ENCODE measurements at places on chromosomes 3 and 15.
A peak's percentile ranks its signal among the peaks of the same experiment; 100 is the strongest.

DNA sequence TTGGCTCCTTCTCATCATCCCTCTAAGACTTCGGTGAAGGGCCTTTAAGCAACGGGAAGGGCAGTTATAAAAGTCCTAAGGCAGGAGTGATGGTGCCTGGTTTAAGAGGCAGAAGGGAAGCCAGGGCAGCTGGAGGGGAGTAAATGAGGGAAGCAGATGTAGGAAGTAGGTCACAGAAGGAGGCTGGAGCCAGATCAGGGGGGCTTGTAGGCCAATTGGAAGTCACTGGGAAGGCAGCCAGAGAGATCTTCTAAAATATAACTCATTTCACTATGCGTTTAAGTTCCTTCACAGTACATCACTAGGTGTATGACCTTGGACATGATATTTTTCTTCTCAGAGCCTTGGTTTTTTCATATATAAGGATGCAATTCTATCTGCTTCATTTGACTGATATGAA, 94.7 kb downstream of the MYH15 start:
- no peak for DNase-seq

DNA sequence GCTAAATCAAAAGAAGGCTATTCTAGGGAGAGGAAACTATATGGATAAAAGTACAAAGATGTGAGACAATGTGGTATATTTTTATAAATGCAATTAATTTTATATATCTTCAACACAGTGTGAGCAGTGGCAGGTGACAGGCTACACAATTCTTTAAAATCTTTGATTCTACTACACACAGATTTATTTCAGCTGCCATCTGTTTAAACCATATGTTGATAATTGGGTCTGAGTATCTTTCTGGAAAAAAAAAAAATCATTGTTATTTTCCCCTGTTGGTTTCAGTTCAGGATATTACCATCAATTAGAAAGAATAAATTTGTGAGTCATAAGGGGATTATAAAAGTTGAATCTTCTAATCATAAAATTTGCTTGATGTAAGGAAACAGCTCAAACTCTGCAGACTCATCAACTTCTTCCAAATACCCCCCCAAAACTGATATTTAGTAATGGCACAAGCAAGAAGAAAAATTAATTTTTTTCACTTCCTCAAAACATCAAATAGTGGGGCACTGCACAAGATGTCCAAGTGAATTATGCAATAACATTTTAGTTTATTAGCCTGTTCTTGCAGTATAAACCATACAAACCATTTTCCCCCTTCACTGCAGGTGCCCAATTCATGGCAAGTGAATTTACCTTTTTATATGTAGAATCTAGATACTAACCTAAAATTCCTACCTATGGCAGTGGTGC, 12.0 kb downstream of the PIERCE2 start:
- no peak for DNase-seq

DNA sequence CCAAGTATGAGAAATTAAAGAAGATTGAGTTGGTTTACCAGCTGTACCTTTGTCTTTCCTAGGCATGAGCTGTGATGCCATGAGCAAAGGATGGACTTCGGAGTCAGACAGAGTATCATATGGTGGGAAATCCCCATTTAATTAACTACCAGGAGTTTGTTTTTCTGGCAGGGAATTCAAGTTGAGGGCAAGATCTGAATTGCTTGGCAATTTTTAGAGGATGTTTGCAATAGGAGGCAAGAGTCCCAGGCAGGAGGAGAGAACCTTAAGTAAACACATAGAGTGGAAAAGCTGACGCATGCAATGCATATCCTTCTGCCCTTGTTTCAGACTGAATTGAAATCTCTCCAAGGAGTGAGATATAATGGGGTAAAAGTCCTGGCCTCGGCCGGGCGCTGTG, 569.7 kb upstream of the MDFIC2 start:
- peak; percentile 28 for DNase-seq

- no peak for DNase-seq
Measured at GRCh38 chr15:70014860-70015490, 82.7 kb downstream of the TLE3 start.

DNA sequence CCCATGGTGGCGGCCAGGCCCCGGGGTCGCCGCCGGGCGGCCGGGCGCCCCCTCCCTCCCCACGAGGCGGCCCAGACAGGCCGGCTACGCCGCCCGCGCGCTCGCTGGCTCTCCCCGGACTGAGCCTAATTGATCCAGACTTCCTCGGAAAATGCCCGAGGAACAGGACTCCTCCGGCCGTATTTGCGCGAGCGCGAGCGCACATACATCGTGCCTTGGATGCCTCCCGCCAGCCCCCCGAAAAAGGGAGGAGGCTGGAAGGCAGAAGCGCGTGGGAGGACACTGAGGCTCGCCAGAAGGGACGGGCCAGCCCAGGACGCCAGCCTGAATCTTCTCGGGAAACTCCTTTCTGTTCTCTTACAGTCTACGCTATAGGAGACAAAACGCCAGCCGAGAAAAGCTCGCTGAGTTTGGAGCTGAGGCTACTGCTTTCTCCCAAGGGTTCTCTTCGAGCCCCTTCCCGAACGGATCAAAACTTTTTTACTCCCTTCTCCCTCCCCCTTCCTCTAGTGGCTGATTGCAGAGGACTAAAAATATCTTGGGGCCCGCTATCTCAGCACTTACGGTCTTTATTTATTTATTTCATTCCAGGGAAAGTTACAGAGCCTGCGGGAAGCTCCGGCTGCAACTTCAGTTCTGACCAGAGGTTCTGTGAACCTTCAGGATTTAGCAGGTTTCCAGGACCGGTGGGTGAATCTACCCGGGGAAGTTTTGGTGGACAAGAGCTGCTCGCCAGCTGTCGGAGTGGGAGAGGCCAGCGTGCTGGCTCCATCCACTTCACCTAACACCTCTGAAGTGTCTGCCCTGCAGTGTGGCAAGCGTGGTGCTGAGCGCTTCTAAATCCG, at the start of gene PDZRN3:
Gene PDZRN3 (minus strand): TSS at position 121 of the 845 bp plus-strand sequence.
- peak; percentile 84 for DNase-seq

DNA sequence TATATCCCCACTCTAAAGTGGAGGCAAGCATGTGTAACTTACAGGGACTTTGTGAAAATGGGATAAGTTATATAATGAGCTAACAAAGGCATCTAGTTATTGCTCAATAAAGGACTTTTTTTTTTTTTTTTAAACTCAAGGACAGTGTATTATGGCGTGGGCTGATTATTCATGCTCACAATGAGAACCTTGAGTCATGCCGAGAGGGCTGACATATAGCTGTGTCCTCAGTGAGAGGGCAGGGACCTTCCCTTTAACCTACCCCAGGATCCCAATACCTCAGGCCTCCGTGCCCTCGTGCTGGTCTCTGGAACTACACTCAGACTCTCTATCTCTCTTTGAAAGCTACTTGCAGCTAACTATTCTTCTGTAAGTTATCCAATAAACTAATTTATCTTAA, 319.9 kb upstream of the ICE2 start:
- DNase-seq = peak; percentile 54

DNA sequence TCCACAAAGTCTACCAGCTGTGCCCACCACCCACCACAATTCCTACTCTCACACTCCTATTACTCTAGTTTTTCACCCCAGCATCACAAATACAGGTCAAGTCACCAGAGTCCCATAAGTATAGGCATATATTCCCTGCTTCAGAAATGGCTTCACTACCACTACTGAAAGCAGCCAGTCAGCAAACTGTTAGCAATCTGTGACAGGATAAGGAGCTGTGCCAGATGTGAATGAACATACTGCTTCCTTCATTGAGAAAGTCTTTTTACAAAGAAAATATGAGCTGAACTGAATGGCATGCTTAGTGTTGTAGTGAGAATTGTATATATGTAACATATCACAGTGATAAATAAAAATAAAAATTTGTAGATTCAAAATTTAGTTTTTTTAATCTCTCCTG, 76.8 kb downstream of the C3orf85 start:
- DNase-seq = no peak

DNA sequence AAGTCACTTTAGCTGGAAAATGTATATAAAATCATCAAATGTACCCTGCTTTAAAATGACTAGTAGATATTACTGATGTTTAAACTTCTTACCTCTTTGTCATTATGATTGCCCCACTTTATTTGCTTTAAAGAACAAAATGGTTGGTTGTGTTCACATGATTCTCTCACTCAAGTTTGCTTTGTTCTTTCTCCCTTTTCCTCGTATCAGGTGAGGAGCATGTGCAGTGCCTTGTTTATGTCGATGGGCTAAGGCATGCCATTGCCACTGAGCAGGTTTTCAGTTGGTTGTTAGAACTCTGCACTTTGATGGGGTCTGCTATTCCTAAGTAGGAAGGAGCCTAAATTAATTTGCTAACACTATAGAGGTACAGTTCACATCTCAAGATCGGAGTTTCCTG, 5.3 kb downstream of the MAP2K5 start:
- DNase-seq = no peak

GRCh38 chr3:174862101-174862500, 3.0 kb downstream of the NAALADL2 start:
- DNase-seq = no peak

- DNase-seq = peak; percentile 63
Measured at GRCh38 chr15:48415036-48415886, 84.0 kb downstream of the DUT start.

DNA sequence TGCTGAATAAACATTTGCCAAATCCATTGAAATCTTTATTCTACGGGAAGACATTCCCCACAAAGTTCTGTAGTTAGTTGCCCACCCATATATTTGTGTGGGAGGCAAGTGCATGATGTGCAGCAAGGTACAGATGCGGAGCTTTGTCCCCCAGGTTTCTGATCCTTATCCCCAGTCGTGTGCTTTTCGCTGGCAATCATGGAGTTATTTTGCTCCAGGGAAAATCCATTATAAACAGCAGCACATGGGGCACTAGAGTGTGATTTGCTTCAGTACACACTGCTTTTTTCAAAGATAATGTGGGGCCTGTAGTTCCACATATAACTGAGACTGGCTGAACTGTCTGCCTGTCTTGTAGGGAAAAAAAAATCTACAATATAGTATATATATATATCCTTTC, 132.1 kb downstream of the FEZF2 start:
- DNase-seq = no peak

- no peak for DNase-seq
Measured at GRCh38 chr3:142894493-142894892, 5.6 kb upstream of the PCOLCE2 start.

DNA sequence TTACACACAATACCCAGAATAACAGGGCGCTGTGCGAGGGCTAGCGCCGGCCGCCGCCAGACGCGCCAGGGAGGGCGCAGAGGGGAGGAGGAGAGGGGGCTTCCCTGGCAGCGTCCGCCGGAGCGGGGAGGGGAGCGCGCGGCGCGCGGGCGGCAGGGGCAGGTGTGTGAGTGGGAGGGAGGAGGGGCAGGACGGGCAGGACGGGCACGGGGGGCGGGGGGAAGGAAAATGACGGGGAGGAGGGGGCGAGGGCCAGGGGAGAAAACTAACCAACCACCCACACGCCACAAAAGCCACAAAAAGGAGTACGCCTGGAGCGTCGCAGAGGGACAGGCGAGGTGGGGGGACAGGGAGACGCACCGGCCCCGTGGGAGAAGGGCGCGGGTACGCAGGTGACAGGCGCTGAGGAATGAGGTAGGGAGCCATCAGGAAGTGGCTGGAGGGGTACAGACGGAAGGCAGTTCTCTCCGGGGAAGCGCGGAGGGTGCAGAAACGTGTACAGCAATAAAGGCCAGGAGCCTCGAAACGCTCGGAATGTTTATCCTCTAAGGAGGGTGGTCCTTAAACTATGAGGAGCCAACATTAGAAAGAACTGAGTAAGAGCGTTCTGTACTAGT, 610 bp upstream of the SATB1 start:
- no peak for DNase-seq

DNA sequence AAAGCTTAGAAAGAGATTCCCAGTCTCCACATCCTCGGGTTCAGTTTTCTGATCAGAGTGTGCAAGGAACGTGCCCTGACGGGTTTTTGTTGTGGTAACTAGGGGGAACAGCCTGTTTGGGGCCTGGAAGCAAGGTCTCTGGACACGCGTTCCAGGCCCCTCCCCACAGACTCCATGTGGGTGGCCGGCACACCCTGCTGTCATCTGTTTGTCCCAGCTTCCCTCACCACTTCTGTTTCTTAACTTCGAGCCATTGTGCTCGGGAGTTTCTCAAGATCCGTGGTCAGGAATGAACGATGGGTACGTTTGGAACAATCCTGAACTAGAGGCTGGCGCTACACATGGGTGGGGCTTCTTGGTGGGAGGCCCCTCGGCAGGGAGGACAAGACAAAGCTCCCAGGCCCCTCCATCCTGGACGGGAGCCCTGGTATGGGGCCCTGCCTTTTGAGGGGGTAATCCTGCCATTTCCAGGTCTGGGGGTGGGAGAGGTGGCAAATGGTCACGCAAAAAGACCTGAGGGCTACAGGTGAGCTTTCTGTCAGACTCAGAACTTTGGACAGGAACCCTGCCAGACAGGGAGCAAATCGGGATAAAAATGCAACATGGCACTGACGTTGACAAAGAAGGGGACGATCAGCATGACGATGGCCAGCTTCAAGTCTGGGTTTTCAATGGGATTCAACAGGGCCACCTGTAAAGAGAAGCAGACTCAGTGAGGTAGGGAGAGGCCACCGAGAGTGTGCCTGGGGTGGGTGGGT, 8.5 kb upstream of the MUSTN1 start:
- DNase-seq = no peak

GRCh38 chr15:75225951-75226732, 24.5 kb downstream of the C15orf39 start:
- no peak for DNase-seq

DNA sequence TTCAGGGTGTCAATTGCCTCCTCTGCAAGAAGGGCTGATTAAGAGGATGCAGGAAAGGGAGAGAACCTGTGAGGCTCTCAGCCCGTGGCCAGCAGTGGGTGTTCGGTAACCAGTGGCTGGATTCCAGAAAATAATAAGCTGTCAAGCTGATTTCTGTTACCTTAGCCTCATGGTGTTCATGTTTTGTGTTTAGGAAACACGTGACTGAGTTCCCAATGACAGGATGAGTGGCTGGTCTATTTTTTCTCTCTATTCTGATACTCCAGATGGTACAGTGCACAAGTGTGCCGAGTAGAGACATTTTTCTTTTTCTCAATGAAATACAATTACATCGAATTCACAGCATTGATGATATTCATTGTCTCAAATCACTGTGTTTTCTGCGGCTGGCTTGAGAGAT, 43.6 kb downstream of the EDEM1 start:
- DNase-seq = no peak

GRCh38 chr15:29903785-29904464, 81.7 kb upstream of the TJP1 start:
- DNase-seq = no peak

- no peak for DNase-seq
Measured at GRCh38 chr3:112496366-112497067, 2.8 kb downstream of the BTLA start.

GRCh38 chr15:66865622-66866611, 163.9 kb downstream of the SMAD6 start:
- no peak for DNase-seq

DNA sequence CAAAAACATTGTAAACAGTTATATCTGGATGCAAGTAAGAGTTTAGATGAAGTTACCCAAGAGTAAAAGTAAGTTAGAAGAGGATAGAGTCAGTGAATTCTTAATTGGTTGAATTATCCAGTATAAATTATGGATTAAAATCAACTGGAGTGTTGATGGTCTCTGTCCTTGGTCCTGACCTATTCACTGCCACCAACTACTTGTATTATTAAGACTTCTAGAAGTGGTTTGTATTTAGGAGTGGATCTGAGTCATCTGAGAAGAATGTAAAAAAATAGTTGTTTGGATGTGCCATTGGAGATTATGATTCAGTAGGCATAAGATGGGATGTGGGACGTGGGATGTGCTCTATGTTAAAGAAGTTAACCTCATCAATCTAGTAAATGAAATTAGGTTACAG, 86.4 kb downstream of the SYNPR start:
- peak; percentile 50 for DNase-seq

Data from EH (cell line).